NT2/D1 (cell line): ENCODE measurements at places on chromosomes 12 and 14.

- DNase-seq: no peak
Measured at GRCh38 chr12:94806617-94807016, 156.3 kb upstream of the TMCC3 start.

DNA sequence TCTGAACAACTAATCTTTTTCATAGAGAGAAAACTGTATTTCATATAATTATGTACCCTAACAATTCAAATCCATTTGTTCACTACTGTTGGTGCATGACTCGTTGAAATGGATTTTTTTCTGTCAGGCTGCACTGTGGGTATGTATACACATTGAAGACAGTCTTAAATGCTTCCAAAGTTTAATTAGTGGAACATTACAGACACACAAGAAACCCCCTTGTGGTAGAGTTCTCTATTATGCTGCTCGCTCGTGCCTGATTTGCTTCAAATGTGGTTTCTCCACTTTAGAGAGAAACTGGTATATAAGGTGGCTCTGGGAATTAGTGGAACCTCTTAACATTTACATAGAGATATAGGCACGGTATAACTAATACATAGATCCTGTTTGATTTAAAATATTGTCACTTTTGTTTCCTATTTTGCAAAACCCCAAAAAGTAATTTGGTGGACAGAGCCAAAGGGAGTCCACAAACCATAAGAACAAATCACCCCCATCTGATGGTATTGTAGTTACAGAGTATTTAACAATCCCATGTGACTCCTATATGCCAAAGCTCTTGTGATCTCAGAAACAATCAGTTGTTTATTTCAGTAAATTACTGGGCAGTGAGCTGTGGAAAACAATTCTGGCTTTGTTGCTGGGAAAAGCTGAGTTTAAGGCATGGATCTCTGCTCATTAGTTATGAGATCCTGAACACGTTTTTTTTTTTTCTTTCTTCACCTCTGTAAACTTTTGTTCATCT lies 159.5 kb downstream of the BRMS1L start:
- DNase-seq: no peak

GRCh38 chr14:61322799-61323290 lies 1.5 kb downstream of the PRKCH start:
- DNase-seq: no peak

DNA sequence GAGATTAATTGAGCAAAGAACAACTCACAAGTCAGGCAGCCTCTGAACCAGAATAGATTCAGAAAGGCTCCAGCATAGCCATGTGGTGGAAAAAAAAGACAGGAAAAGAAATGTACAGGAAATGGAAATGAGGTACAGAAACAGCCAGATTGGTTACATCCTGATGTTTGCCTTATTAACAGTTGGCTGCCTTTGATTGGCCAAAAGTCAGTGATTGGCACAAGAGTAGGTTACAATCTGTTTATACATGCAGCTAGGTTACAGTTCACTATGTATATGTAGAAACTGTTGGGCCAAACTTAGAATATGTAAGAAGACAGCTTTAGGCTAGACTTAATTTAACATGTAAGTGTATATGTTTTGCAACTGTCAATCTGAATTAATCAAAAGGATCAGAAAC lies 118.9 kb downstream of the UNC79 start:
- no peak for DNase-seq

DNA sequence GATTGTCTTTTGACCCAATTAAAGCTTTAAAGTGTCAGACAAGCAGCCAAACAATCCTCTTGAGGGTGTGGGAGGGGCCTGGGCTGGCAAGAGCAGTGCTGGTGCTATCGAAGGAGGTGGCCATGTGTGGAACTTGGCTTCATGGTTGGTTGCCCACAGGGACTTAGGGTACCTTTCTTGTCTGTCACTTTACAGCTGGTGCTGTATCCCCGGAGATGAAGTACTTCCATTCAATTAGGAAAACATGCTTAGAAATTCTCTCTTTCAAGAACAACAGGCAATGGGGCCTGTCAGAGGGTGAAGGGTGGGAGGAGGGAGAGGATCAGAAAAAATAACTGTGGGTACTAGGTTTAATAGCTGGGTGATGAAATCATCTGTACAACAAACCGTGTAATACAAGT lies 86.5 kb downstream of the DAAM1 start:
- DNase-seq: no peak
